Hepatocyte (in vitro differentiated cells): ENCODE measurements at places on chromosomes 4 and X.

DNA sequence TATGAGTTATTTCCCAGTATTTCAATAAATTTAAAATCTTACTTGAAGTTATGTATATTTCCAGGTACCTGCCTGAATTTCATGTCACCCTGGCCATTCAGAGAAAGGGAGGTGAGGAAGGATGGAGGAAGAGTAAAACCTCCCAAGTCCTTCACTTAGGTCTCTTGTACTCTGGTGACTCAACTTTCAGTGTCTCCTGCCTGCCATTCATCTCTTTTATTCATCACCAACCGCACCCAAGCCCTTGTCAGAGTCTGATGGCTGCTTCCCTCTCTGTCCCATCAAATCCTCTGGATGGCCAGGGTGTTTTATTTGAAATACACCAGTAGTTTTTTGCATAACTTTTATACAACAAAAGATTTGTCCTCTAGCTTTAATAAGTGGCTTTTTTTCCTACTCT lies 17.8 kb downstream of the TMPRSS11E start:
- no peak for DNase-seq

GRCh38 chrX:16992951-16993350 lies 46.5 kb downstream of the REPS2 start:
- DNase-seq: peak; percentile 16

DNA sequence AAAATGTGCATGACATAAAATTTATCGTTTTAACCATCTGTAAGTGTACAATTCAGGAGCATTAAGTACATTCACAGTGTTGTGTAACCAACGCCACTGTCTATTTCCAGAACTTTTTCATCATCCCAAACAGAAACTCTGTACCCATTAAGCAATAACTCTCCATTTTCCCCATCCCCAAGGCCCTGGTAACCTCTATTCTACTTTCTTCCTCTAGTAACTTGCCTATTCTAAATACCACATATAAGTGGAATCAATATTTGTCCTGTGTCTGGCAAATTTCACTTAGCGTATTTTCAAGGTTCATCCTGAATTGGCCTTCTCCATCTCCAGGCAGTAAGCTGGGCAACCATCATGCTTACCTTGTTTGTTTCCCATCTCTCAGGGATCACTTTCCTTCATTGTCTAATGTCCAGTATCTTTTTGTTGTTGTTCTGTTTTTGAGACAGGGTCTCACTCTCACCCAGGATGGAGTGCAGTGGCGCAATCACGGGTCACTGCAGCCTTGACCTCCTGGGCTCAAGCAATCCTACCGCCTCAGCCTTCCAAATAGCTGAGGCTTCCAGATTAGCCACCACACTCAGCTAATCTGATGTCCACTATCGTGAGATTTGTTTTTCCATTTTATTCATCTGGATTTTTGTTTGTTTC lies 17.7 kb upstream of the GRIPAP1 start:
- DNase-seq: no peak

DNA sequence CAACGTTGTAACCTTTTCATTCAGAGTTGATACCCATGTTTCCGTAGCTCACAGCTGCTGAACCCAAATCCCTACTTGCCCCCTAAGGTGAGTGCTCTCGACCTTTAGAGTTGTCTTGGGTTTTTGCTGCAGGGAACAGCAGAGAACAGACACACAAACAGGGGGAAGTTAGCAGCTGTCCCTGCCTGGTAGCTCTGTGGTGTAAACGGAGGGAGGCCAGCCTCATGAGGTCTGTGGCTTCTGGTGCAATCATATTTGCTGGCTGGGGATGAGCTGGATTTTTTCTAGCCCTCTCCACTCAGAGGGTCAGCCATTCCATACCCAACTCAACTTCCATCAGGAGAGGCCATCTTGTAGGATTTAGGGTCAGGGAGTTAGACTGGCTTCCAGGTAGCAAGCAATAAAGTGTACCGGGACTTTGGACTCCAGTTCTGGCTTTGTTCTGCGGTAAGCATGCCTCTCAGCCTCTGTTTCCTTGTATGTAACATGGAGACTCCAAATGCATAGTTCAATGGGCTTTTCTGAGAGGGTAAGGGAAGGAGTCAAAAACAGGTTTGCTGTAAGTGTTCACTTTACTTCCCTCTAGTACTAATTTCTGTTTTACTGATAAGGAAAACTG lies 218.9 kb downstream of the MID1IP1 start:
- no peak for DNase-seq

DNA sequence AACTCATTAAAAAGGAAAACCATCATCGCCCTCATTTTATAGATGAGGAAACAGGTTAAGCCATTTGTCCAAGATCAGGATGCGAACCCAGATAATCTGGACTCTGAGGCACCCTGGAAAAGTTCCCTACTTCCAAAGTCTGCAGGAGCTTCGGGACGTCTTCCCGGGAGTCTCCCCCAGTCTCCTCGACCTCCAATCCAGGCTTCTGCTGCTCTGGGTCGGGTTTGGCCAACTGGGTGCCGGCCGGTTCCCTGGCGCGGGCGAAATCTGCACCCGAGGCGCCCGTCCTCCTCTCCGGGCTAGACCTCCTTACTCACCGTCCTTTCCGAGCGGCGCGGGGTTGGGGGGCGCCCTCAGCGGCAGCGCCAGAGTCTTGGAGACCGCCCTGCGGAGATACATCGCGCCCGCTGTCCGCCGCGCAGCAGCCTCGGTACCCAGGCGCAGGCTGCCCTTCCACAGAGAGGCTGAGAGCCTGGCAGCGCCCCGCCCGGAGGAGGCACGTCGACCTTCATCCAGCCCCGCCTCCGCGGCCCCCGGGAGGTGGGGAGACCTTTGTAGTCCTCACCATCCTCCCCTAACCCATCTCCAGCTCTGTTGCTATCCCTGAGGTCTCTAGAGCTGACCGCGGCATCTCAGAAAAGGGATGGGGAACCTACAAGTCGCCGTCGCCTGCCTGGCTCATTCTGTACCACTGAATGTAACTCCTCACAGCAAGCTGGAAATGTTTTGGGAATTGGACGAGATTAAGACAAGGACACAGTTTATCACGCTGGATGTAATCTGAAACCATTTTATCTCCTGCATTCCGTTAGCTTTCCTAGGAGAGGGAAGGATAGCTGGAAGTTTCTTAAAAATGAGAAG lies at the start of gene MGARP:
TSS of gene MGARP (minus strand) at position 466 of the 861 bp plus-strand sequence. CDS start at position 399, 67 bp downstream.
- DNase-seq: peak; percentile 28

- no peak for DNase-seq
Observed at GRCh38 chrX:84044051-84044450, 143.9 kb downstream of the RPS6KA6 start.

- no peak for DNase-seq
Observed at GRCh38 chr4:924107-925096, 7.7 kb downstream of the GAK start.

DNA sequence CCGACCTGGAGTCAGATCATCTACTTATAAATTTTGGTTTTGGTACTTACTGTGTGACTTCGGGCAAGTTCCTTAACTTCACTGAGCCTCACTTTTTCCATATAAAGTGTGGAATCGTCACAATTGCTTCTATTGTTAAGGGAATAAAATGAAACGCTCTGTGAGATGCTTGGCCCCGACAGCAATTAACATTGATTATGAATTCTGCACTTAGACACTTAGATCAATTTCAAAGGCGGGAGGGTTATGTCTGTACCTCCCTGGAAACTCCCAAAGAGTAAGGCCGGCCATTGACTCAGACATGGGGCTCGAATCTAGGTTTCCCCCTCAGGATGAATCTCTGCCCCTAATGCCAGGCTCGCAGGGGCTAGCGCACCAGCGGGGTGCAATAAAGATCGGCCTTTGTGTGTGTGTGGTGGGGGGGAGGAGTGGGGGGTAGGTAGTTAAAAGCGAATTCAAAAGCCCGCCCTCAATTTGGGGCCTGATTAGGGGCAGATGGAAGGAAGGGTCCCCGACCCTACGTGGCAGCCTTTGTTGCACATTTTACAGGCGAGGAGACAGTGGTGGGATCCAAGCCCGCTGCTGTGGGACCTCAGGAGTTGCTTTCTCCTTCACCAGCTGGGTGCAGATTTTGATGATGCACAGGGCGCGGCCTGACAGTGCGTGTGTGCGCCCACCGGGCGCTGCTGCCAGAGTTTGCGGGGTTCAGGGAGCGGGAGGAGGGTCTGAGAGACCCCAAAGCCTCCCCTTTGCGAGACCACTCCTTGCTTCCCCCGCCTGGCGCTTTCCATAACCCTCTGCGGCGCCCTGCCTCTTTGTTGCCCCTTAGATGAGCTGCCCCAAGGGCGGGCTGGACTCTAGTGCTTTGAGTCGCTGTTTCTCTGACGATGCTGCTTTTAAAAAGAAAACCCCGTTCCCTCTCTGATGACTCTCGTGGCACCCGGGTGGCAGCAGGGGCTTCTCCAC lies 9.6 kb downstream of the MSX1 start:
- DNase-seq: no peak

- DNase-seq: peak; percentile 89
Observed at GRCh38 chrX:93673056-93673868, at the start of gene NAP1L3. Gene NAP1L3 (minus strand): TSS chrX:93673578. CDS start chrX:93673304, 274 bp downstream.

GRCh38 chr4:3445111-3445820 lies 3.5 kb downstream of the HGFAC start:
- DNase-seq: no peak

DNA sequence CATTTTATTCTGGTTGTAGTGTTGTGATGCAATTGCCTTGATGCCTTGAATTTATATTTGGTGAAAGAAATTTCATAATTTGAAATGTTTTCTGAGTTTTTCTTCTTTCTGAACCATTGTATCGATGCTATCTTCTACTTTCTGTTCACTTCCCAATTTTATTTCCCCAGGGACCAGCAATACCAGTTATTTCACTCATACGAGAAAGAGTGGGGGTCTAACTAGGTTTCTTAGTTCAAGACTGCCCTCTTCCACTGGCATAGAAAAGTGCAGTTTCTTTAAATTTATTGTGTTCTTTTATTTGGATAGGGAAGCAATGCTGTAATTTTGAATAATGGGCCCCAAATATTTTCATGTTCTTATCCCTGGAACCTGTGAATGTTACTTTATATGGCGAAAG lies 544.0 kb upstream of the ADGRL3 start:
- DNase-seq: no peak

- DNase-seq: peak; percentile 80
Observed at GRCh38 chrX:40154853-40155588, 57.3 kb upstream of the BCOR start.

GRCh38 chr4:14143892-14144291 lies 516.4 kb upstream of the BOD1L1 start:
- DNase-seq: no peak

GRCh38 chr4:185811509-185812364 lies at the start of gene SORBS2:
Gene SORBS2 (minus strand): TSS chr4:185812194. CDS start chr4:185690571, 121,623 bp downstream.
- DNase-seq: peak; percentile 75

GRCh38 chr4:1244978-1245471 lies 3.9 kb downstream of the CTBP1 start:
- no peak for DNase-seq

DNA sequence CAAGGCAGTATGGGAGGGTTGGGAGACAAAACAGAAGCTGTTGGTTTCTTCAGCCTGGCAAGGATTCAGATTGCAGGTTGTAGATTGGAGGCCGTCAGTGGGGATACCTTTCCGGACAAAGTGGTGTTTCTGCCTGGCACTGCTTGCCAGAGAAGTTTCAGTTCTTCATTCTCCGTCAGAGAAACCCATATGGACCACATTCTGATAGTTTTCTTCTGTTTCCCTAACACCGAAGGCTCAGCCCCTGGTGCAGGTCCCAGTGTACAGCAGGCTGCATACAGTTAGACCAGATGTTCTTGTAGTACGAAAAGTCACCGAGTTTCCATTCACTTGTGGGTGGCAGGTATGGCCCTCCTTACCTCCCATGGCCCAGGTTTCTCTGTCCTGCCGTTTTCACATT lies 107.3 kb downstream of the PTTG2 start:
- DNase-seq: no peak

DNA sequence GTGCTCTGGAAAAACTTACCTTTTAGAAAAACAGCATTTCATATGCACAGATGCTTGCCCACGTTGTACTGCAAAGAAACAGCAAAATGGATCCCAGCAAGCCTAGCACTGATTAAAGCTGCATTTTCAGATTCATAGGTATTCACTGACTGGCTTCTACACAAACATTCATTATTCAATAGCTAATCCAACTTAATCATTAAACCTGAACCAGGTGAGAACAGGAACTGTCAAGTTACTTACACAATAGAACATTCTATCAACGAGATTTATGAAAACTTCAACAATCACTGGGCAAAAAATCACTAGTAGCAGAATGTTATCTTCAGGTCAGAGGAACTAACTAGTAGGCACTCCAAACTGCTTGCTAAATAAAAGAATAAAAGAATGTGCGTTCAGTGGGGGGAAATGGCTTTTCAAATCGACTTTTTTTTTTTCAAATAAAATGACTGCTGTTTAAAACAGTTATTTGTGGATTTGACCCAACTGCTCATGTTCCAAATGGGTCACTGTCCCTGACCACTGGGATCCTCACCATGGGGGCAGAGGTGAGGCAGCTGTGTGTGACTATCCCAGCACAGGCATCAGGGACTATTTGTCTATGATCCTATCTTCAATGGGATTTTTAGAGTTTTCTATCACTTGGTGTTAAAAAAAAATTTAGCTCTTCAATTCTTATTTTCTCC lies 42.3 kb downstream of the STX18 start:
- no peak for DNase-seq

DNA sequence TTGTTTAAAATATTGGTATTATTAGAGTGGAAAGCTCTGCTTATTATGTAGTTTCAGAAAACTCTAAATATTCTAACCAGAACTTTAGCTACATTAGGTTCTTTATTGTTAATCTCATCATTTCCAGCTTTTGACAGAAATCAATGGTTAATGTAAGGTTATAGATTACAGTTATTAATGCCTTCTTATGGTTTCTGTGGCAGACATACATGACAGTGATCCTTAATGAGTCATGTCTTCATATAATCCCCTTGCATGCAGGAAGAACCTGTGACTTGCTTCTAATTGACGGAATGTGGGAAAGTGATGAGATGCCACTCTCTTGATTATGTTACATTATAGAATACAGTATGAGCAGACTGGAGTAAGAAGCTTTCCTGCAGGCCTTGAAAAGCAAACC lies 23.5 kb downstream of the KLHL8 start:
- DNase-seq: no peak

DNA sequence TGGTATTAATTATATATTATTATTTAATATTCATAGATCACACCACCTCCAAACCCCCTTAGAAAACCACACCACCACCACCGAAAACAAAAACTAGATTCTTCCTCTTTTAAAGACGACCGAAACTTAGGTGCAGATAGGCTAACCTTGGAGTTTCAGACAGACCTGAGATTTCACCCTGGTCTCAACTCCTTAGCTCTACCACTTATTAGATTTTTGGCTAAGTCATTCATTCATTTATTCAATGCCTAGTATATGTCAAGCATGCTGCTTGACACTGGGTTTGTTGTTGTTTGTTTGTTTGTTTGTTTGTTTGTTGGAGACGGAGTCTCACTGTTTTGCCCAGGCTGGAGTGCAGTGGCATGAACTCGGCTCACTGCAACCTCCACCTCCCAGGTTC lies 9.5 kb upstream of the BMP2K start:
- DNase-seq: no peak
